Activated CD4-positive, alpha-beta memory T cell treated with anti-CD3 and anti-CD28 coated beads for 36 hours (primary cell): ENCODE measurements at places on chromosomes 13 and 19. TPM values are rescaled to one million over a fixed set of nuclear protein-coding genes. Genes with fewer than 3 reads are reported as not detected.

DNA sequence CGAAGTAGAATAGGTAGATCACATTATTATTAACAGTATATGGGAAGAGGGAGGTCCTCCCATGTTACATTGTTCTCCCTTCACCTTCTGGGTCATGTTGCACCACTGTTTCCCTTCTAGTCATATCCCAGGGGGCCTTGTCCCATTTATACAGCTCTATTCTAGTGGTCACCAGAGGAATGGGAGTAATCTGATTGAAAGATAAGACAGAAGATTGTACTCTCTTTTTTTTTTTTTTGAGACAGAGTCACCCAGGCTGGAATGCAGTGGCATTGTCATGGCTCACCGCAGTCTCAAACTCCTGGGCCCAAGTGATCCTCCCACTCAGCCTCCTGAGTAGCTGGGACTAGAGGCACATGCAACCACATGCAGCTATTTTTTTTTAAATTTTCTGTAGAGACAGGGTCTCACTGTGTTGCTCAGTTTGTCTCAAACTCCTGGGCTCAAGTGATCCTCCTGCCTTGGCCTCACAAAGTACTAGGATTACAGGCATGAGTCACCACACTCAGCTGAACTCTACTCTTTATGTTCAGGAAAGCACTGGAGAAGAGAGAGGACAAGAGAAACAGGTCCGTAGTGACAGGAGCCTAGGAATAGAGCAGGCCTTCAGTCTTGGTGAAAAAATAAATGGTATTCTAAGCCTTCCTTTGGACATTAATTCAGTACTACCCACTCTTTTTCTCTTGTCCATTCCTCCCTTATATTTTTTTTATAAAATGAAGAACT is 4.3 kb upstream of the ZNF529 start:
- no peaks in the 10 kb centered on the region for H3K27me3 ChIP-seq
- H3K4me3 ChIP-seq, result no peak overlapping the region
- no peak for DNase-seq
- no peak overlapping the region for H3K27ac ChIP-seq

DNA sequence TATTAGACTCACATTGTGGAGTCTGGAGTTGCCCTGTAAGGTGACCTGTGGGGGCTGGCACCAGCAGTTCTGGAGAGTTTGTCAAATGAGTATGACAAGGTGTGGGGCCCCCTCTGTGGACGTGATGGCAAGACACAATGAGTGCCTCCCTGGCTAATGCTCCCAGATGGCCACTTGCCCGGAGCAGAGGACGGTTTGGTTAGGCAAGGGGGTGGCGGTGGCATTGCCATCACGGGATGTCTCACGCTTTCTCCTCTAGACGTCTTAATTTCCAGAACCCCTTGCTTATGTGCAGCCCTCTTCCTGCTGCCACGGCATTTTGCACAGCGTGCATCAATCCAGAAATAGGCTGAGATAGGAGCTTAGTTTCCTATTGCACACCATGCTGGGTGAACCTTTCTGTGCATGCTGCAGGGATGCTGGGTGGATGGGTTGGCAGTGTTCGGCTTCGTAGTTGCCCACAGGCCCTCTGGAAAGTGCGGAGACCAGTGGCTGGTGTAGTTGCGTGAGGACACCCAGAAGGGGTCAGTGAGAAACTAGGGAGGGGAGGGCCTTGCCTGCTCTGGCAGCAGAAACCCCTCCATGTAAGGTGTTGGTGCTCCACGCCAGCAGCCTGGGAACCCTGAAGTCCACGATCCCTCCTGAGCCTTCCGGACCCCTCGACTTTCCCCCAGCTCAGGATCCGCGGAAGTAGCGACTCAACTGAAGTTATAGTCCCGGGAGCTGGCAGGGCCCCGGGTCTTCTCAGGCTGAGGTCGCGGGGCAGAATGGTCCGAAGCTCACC is 18.1 kb upstream of the LRP3 start:
- H3K36me3 ChIP-seq, result peaks cover 7% of the 10 kb centered on the region
- H3K27me3 ChIP-seq, result peaks cover 3% of the 10 kb centered on the region

DNA sequence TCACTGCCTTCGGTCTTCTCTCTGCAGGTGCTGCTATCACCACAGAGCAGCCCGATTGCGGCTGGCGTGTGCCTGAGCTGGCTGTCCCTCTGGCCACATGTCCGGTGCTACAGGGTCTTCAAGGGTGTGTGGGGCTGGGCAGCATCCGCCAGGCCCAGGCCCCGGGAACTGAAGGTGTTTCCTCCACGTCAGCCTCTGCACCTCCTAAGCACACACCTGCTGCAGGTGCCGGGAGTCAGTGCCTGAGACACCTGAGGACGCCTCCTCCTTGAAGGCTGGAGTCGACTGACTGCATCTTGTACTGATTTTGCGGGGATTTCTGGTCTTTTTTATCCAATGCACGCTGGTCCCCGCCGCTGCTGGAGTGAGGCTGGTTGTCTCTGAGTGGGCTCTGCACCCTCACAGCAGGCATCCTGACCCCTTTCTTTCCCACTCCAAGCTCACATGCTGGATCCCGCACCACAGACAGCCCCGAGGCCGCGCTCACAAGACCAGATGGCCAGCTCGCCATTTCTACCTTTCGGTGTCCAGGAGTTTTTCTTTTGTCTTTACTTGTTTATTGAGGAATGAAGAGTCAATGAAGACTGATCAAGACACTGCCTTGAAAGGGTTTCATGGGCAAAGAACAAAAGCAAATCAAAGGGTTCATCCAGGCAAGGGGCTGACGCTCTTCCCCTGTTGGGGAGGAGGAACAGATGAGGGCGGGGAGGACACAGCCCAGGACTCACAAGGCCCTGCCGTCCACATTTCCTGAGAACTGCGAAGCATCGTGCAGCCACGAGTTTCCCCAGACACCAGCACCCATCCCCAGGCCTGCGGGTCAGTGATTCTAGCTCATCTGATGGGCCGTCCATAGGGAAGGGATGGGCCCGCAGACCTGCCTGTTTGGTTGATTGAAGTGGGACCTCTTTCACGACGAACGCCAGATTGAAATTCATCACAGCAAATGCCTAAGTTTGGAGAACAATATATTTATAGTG is 203.8 kb upstream of the SOX1 start:
- H3K27me3 ChIP-seq, result no peaks in the 10 kb centered on the region
- H3K36me3 ChIP-seq, result no peaks in the 10 kb centered on the region
- DNase-seq, result no peak
- H3K4me1 ChIP-seq, result no peaks in the 10 kb centered on the region

The PROZ gene
- not detected for total RNA-seq
